Stimulated activated CD8-positive, alpha-beta memory T cell treated with anti-CD3 and anti-CD28 coated beads, Interleukin-2, amount 100 ng/mL, for 48 hours (primary cell): ENCODE measurements at places on chromosomes 6 and 20.

DNA sequence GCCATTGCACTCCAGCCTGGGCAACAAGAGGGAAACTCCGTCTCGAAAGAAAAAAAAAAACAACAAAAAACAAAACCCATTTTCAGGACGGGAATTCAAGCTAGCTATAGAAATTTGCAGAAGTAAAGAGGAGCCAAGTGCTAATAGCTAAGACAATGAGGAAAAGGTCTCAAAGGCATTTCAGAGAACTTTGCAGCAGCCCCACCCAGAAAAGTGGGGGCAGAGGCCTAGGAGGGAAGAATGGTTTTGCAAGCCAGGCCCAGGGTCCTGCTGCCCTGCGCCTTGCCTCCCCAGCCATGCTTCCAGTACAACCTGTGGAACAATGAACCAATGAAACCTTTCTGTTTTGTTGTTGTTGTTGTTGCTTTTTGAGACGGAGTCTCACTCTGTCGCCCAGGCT is 38.3 kb upstream of the SAMHD1 start:
- DNase-seq = no peak

DNA sequence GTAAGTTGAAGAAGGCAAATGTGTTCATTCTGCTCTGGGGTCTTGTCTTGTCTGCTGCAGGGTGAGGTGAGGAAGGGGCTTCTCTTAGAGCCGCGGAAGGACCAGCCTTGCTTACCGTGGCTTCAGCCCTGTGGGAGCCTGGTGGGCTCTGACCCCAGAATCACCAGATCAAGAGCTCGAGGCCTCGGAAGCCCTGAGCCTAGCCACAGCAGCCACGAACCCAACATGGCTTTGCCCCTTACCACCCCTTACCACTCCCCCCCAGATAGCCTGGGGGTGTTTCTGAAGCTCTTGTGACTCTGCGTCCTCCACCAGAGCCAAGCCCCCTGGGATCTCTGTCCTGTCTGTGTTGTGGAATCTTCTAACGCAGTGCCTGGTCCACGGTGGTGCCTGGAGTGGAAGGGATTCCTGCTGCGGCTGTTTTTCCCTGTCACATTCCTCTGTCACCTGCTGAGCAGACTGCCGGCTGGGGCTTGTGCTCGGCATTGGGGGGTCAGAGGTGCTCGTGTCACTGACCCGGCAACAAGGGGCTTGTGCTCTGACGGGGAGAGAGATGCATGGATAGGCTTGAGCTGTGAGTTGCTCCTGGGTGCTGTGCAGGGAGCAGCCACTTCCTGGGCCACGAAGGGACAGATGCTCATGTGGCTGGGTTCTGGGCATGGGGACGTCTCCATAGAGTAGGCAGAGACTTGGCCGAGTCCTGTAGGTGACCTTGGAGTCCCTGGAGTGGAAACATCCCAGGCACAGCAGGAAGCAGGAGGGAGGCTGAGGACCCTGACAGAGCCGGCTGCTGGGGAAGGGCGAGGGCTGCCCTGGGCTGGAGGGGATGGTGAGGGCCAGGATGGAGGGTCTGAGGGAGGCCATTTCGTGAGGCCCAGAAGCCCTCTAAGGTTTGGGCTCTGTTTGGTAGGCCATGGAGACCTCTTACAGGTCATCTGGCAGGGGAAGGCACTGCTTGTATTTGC is 316.0 kb downstream of the QKI start:
- DNase-seq = no peak

DNA sequence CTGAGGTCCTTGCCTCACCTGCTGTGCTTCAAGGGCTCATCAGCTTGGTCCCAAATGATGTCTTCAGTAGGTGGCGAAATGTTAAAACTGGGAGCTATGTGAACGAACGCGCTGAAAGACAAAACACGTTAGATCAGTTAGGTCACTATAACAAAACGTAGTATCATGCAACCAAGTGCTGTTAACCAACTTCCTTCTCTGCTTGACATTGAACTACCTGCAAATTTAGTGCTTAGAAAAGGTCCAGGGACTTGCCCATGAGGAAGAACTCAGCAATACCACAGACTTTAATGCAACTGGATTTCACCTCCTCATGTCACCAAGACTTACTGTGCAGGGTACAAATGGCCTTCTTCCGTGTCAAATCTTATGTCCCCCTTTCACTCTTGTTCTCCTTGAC is 24.8 kb downstream of the BACH2 start:
- no peak for DNase-seq

GRCh38 chr6:122798099-122798641 is 9.1 kb downstream of the SMPDL3A start:
- DNase-seq = peak; percentile 0

GRCh38 chr6:10526156-10526555 is 5.0 kb downstream of the GCNT2 start:
- DNase-seq = no peak
